CD4-positive, alpha-beta T cell treated with Interleukin-17A for 1 hour (primary cell): ENCODE measurements at places on chromosomes 12 and 14.
A peak's percentile ranks its signal among the peaks of the same experiment; 100 is the strongest.

GRCh38 chr12:9127484-9127883, 11.8 kb upstream of the A2M start:
- no peak for DNase-seq

- no peak for DNase-seq
These were observed 4.8 kb downstream of the CD163 start for GRCh38 chr12:7498809-7499208.

GRCh38 chr14:22848351-22849164, 12.2 kb downstream of the MMP14 start:
- no peak for DNase-seq

- no peak for DNase-seq
These were observed 205.3 kb upstream of the SFSWAP start for GRCh38 chr12:131505561-131505960.

DNA sequence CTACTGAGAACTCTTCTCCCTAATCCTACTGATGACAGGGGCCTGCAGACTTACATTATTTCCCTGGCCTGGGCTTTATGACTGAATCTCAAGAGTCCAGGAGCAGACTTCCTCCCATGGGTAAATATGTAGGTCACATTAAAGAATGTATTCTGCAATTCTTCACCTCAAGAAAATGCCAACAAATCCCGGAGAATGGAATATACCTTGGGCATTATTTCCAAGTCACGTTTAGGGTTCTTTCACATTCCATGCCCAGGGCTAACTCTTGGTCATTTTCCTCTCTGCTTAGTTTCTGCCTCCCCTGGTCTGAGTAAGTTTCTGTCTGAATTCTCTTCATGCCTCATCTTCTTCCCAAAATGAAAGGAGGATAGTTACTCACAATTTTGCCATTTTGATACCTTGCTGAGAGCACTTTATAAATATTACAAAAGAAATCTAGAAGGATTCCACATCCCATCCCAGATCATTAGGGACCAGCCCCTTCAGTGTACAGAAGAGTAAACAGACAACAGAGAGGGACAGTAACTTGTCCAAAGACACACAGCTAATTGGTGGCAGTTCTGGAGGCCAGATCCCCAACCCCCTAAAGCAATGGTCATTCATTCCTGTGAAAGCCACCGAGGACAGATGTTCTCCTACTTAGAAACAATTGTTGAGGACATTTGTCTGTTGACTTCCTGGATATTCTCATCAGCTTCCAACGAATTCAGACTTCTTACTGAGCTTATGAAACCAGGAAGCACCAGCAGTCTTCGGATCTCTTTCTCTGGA, 605 bp downstream of the PAH start:
- no peak for DNase-seq

DNA sequence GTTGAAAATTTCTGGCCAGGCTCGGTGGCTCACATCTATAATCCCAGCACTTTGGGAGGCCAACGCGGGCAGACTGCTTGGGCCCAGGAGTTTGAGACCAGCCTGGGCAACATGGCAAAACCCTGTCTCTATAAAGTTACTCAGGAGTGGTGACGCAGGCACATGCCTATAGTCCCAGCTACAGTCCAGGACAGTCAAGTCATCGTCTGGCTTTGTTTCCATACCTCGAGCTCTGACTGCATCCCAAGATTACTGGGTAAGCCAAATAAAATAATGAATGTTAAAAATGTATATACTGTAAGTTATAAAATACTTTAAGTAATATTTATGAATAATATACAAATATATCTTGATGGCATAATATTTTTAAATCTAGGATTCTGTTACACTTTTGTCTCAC, 23.0 kb upstream of the GXYLT1 start:
- DNase-seq = no peak

DNA sequence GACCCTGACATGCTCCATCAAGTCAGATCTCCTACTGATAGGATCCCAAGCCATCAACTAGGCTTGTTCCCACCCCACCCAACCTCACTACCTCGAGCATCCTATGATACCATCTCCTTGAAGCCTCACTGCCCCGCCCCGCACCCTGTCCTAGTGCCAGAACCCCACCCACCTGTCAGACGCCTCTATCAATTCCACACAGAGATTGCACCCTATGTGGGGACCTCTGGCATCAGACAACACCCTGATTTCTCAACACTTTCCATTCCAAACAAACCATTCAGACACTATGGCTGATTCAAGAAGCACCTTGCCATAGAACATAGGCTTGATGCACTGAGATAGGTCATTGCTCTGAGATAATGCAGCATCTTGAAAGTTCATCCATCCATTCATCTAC, 3.1 kb upstream of the GLTP start:
- DNase-seq = no peak

DNA sequence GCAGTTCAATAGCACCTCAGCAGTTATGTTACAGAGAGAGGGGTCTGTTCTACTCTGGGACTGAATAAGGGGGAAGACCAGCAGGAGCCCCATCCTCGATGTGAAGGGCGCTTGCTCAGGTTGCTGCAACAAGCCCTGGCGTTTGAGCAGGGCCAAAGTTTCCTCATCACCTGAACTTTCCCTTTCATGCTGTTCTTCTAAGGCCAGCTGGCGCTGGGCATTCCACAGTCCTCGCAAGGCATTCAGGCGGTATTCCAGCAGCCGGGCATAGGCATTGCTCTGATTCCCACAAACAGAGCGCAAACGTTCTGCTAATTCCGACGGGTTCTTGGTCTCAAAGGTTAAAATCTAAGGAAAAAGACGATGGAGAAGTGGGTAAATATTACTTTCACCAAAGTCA, 62.8 kb downstream of the HECTD4 start:
- DNase-seq = no peak

- DNase-seq = no peak
These were observed 1.5 kb upstream of the PRPF40B start for GRCh38 chr12:49621651-49622500.

DNA sequence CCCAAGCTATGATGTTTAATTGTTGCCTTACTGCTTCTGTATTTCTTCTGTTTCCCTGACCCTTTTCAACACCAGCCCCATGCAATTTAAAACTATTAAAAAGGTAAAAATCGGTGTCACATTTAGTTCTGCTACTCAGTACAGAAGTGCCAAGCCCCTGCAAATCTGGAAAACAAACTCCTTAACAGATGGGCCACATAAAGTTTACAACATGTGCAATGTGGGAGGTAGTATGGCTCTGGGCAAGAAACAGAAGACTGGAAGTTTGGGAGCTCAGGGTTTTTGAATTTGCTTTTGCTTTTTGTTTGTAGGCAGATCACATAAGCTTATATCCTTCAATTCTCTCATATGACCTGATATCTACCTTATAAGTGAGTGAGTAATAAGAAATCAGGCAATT, 404.0 kb upstream of the ATP2B1 start:
- no peak for DNase-seq

DNA sequence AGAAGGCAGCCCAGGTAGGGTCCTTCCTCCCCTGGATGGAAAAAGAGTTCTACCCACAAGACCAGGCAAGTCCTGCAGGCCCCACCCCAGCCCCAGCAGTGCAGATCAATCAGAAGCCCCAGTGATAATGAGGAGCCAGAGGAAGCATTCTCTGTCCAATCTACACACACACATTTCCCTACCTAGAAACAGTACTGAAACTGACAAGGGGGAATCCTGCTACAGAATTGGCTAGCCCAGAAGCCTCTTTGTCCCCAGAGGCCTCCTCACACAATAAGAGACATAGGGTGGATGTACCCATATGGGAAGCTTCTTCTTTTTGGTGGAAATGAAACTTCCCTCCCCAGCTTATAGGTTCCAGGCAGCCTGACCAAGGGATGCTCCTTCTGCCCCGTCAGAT, 9.9 kb downstream of the FSCB start:
- no peak for DNase-seq

- DNase-seq = no peak
These were observed 12.3 kb upstream of the NAV3 start for GRCh38 chr12:77818351-77818750.

GRCh38 chr14:51093371-51094281, 1.3 kb downstream of the TRIM9 start:
- peak; percentile 48 for DNase-seq

GRCh38 chr12:122795807-122796206, 21.4 kb downstream of the CCDC62 start:
- no peak for DNase-seq

GRCh38 chr12:55673638-55674037, 34.1 kb downstream of the ITGA7 start:
- no peak for DNase-seq

- no peak for DNase-seq
These were observed at the start of gene TAS2R30 for GRCh38 chr12:11134305-11134704. Gene TAS2R30, minus strand, starts transcription at chr12:11134644. Its CDS starts 400 bp downstream, at chr12:11134244.

- DNase-seq = no peak
These were observed 57.1 kb downstream of the ZDHHC17 start for GRCh38 chr12:76820888-76821482.

DNA sequence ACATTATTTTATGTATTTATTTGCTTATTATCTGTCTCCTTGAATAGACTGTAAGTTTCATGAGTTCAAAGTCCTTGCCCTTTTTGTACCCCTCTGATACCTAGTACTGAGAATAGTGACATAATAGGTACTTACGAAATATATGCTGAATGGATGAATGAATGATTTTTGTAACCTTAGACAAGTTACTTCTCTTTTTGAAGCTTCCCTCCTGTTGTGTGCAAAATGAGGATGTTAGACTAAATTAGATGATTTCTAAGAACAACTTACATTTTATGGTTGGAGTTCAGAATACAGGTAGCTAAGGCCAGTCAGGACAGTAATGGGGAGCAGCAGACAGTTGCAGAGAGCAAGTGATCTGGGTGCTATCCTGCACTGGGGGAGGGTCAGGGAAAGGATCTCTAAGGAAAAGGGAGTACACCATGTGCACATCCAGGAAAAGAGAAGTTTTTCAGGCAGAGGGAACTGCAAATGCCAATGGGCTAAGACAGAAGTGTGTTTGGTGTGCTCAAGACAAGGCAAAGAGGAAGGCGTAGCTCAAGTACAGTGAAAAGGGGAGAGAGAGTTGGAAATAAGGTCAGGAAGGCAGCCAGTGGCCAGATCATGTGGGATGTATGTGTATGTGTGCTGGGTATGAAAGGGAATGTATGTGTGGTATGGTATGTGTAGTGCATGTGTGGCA, 59.4 kb upstream of the AMIGO2 start:
- DNase-seq = no peak

DNA sequence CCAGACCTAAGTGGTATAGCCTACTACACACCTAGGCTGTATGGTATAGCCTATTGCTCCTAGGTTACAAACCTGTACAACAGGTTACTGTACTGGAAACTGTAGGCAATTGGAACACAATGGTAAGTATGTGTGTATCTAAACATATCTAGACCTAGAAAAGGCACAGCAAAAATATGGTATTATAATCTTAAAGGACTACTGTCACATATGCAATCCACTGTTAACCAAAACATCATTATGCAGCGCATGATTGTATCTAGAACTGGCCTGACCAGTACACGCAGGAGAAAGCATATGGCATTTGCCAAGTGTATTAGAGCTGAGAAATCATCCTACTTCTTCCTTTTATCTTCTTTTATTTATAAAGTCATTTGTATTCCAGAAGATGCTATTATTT, 75.5 kb downstream of the SLC8A3 start:
- DNase-seq = no peak

DNA sequence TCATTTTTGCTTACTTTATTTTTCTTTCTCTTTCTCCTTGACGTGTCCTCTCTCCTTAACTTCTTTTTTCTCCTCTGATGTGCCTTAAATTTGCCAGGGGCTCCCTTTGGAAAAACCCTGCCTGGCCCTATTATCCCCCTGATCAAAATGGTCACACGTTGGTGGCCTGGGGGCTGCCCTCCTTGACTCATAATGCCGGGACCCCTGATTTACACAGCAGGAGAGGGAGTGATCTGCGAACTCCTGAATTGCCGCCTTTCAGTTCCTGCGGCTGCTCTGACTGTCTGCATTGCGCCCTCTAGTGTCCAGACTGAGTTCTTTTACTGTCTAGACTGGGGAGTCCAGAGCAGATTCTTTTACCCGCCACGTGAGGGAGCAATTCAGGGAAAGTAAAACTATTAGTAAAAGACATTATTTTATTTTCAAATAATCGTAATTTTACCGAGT, 44.8 kb upstream of the GZMB start:
- peak; percentile 91 for DNase-seq

- DNase-seq = no peak
These were observed 135.6 kb upstream of the MAX start for GRCh38 chr14:65237941-65238340.

GRCh38 chr14:104975481-104976197, 2.5 kb downstream of the AHNAK2 start:
- DNase-seq = peak; percentile 28

GRCh38 chr12:105858981-105859710, 279.6 kb downstream of the NUAK1 start:
- no peak for DNase-seq

DNA sequence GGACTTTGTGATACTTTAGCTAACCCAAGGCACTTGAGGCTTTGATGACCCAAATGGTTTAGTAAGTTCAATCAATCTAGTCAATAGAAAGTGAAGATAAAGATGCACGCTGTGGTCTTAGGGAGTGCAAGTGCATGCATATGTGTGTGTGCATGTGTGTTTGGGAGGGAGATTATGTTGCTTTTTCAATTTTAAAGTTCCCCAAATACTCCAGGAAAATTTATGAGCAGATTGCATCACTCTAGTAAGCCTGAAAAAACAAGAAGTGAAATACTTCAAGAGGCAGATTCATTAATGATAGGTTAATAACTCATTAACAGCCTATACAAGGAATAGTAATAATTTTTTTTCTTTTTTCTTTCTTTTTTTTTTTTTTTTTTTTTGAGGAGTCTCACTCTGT, 12.4 kb upstream of the SIX1 start:
- no peak for DNase-seq

DNA sequence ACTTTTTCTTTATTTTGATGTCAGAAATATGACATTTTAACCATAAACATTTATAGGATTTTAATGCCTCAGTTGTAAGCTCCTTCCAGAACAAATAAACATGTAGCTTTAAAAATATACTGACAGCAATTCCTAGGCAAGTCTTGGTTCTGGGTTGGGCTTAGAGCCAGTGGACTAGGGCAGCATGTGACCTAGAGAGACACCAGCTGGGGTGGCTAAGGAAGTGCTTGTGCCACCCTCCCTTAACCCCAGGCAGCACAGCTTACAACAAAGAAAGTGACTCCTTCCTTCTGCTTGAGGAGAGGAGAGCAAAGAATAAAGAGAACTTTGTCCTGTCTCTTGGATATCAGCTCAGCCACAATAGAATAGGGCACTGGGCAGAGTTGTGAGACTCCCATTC, 61.6 kb upstream of the KTN1 start:
- no peak for DNase-seq

- DNase-seq = no peak
These were observed 83.0 kb upstream of the PIWIL1 start for GRCh38 chr12:130254461-130255276.

DNA sequence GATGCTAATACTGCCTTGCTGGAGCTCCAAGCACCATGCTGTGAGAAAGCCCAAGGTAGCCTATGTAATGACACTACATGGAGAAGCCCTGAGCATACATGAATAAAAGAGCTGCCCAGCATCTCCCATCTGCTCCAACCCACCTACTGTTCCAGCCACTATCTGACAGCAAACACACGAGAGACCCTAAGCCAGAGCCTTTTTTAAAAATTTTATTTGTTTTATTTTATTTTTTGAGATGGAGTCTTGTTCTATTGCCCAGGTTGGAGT, 95.2 kb upstream of the PRICKLE1 start:
- no peak for DNase-seq
